ENCODE measurements at places on chromosomes 7 and 10.

GRCh38 chr10:60708666-60709065, 69.6 kb upstream of the CDK1 start:
- DNase-seq: no peak

DNA sequence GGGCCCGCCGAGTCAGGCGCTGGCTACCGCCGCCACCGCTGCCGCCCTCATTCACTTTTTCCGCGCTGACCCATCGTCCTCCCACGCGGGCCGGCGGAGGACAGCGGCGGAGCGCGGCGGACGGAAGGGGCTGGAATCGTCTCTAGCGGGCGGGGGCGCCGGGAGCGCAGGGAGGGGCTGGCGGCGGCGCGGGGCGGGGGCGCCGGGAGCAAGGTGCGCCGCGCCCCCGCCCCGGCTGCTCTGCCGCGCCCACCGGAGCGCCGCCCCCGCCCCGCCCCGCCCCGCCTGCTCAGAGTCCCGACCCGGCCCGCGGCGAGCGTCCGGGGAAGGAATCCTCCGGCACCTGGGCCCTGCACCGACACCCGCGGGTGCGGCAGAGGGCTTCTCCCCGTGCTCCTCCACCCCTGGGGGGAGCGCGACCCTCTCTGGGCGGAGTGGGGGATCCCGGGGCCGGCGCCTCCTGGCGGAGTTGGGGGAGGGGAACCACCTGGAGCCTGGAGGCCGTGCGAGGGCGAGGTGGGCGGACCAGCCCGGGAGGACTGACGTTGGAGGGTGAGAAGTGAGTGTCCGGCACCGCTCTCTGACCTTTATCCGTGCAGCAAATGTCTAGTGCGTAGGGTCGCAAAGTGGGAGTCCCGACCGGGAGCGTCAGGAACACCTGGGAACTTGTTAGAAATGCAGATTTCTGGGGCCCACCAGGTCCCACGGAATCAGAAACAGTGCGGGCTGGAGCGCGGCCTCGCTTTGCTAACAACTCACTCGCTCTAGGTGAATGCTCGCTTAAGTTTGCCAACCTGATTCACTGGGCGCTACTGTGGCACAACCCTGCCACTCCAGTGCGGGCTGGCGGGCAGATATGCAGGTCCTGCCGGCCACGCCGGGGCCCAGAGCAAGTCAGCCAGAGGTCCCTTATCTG, at the start of gene COBL:
TSS of gene COBL (minus strand) at position 144 of the 916 bp plus-strand sequence. CDS start 176 bp downstream, outside the sequence.
- DNase-seq: no peak

- no peak for DNase-seq
Observed at GRCh38 chr7:75928568-75928914, 13.6 kb downstream of the POR start.

GRCh38 chr10:118497227-118497626, 98.2 kb downstream of the PRLHR start:
- no peak for DNase-seq

GRCh38 chr10:62133618-62134017, 135.0 kb downstream of the RTKN2 start:
- DNase-seq: no peak

DNA sequence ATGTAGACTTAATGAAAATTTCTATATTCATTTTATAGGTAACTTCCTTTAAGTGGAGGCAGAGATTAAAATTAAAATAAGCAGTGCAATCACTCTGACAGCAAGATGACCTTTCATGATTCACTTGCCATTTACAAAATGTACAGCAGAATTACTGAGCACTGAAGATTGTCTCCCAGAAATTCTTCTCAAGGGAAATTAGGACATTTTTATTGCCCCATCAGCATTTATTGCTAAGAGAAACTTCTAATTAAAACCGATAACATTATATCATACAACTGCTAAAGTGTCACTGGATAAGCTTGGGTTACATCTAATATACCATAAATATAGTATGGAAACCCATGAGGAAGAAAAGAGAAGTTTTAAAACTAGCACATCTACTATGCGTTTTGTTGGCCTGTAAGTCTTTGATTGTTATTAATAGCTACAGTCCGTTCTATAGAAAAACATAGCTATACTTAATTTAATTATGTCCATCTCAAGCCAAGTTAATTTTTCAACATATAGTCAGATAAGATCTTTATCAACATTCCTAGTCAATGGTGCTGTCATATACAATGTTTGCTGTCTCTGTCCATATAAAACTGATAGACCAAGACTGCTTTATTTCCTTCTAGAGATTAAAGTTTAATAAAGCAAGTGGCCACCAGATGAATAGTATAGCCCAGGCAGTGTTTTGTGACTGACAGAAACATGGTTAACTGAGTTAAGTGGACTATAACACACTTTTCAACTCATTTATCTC, 217.1 kb upstream of the HGF start:
- no peak for DNase-seq

DNA sequence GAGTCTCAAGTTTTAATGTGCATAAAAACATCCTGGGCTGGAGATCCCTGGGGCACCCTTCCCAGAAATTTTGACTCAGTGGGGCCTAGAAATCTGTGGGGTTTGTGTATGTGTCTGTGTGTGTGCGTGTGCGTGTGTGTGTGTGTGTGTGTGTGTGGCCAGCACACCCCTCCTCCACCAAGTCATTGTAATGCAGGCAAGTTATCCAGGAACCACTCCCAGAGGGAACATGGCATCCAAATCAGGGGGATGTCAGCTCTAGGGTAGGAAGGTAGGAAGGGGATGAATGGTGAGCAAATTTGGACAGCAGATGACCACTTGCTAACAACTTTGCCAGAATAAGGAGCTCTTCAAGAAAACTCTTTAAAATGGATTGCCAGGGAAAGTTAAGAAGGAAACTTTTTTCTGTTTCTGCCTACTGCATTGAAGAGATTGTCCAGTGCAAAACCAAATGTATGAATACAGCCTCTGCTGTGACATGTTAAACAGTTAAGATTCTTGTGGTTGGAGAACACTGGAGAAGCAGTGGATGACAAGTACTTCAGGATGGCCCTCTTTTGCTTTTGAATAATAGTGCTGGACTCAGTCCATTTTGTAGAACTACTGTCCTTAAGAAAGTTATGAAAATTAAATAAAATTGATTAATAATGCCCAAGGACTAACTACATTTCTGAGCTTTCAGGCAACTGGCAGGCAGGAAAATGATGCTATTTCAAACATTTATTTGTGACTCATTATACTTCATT, 12.3 kb downstream of the STAMBPL1 start:
- no peak for DNase-seq

GRCh38 chr7:139930286-139930965, 101.4 kb downstream of the TBXAS1 start:
- no peak for DNase-seq

DNA sequence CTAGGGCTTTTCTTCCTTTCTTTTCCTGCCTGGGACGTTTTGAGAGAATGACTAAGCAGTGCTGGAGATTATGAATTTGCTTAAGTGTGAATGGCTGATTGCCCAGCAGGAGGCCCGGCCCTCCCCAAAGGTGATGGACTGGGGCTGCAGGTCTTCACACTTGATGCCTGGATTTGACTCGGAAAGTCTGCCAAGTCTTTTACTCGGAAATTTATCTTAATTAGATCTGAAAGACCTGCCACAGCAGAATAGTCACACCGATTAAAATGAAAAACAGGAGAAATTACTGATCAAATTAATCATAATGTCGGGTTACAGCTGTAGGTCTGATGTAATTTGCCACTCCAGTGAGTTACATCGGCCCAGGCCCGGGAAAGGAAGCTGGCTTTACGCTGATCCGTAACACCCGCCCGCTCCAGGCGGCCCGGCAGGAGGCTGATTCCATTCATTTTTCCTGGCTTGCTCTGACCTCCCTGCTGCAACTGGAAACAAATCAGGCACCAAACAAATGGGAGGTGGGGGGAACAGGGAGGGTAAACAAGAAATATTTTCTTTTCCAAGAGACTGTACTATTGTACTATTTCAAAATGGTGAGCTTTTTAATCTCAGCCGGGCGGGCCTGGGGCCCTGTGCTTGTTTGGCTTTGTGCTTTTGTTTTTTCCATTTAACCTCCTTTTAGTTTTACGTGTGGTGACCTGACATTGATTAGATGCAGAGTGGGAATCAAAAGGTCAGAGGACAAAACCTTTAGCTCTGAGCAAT, 212.4 kb upstream of the YAE1 start:
- DNase-seq: no peak

- peak; percentile 31 for DNase-seq
Observed at GRCh38 chr10:50992972-50993766, 81.1 kb upstream of the PRKG1 start.

All from hindlimb muscle (tissue), 1 donor.